MCF 10A (cell line): ENCODE measurements at places on chromosomes 7 and 10. TPM values are rescaled to one million over a fixed set of nuclear protein-coding genes. Genes with fewer than 3 reads are reported as not detected.

- DNase-seq = no peak
These were observed 260.1 kb upstream of the PODXL start for GRCh38 chr7:131816391-131817007.

DNA sequence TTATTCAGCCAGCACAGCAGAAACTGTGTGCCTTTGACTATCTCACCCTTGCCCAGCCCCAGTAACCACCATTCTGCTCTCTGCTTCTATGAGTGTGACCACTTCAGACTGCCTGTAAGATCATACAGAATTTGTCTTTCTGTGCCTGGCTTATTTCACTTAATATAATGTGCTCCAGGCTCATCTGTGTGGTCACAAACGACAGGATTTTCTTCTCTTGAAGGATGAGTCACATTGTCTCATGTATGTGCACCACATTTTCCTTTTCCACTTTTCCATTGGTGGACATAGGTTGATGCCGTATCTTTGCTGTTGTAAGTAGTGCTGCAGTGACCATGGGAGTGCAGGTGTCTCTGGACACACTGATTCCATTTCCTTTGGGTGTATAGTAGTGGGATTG lies 122.5 kb upstream of the LANCL2 start:
- no peak for DNase-seq

DNA sequence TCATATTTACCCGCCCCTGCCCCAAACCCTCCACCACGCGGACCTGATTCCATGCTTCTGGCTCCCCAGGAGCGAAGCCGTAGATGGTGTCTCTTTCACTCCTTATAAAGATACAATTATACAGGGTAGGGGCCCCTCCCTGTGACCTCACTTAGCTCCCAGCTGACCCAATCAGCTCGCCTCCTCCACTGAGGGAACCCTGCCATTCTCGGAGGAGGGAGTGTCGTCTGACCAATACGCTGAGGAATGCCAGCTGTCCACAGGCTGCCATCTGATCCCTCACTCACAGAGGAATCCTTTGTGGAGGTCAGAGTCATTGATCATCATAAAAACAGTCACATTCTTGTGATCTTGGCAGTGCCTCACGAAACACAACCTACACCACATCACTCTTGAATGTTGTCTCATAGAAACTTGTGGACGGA lies 67.5 kb upstream of the INSIG1 start:
- peak; percentile 95 for DNase-seq

DNA sequence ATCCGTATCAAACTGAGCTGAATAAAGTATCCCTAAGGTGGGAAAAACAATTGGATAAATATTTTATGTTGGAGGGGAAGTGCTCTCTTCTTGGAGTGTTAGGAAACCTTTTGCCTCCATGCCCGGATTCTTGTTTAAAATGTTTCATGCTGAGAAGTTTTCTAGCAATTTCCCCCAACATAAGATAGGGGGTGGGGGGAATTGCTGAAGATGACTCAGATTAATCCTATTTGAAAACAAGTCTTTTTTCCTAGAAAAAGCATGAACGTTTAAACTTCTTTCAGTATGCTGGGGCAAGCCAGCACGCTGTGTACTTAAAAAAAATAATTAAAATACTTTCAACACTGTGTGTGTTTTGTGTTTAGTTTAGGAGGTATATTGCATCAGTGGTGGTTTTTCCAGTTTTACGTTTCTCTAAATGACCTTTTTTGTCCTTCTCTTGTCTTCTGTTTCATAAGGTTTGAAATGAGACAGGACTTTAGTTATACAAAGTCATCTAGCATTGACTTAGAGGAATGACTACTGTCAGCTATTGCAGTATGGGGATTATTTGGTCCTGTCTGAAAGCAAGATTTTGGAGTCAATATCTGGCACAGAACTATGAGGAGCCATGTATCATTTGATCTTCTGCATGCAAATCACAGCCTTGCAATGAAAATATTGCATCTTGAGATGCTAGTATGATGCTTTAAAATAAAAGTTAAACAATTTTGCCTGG lies 295.9 kb downstream of the GATA3 start:
- DNase-seq = peak; percentile 2

DNA sequence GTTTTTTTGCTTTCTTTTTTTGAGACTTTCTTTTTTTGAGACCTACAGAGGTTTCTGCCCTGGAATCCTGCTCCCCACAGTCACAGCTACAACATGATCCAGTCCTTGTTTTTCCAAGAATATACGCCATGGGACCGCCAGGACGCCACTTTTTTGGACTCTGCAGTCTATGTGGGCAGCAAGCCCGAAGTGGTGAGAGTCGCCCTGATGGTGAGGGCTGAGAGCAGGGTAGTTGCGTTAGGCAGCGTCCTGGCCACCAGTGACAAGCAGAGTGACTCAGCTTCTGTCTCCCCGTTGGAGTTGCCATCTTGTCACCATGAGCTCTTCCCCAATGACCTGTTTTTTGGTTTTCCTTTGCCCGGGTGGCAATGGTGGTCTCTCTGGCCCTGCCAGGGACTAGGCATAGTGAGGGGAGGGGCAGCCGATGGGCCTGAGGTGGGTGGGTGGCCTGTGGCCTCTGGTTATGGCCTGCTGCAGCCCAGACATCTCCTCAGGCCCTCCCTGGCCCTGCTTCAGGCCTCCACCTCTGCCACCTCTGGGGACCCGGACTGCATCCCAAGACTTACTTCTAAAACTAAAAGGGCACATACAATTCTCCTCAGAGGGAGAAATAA lies 88.0 kb upstream of the MALRD1 start:
- DNase-seq = no peak

DNA sequence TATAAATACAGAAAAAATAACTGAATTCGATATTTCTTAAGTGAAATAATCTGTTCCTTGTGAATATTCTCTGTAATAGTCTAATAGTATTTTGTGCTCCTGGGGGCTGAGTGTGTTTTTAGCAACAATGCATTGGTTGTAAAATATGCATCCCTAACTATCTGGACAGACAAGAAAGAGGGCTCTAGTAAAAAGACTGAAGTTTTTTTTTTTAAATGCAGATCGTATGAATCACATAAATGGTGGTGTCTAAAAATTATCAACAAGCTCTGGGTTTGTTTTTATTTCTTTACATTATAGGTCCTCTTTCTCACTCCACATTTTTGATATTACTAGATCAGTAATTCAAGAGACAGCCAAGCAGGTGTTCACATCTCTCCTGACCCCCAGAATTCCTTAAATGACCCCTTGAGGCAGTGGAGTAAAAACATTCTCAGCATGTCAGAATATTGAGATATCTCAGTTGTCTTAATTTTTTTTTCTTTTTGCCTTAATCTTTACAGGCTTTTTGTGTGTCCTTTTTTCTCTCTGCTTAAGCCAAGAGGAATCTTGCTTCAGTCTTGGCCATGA lies 18.2 kb downstream of the ARID5B start:
- DNase-seq = no peak

DNA sequence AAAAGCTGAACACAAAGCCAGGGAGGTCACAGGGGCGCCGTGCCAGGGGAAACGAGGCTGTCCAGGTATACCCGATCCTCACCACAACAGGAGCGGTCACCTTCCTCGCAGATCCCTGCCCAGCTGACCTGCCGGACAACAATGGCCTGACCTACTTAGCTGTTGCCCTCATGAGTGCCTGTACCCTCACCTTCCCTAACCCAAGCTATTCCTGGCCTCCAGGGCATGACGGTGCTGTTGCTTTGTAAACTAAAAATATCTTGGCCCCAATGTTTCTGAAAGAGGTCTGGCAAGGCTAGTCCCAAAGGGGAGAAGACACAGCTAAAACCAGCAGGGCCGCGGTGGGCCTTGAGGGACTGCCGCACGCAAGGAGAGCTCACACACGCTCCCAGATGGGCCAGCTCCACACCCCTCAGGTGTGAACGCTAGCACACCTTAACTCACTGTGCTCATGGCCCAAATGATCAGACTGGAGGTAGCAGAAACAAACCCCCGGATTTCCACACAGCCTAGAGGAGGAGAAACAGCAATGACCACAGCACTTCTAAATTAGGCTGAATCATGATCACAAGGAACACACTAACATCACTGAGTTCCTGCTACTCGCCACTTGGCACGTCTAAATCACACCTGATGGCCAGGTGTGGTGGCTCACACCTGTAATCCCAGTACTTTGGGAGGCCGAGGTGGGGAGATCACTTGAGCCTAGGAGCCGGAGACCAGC lies 66.3 kb upstream of the CYTH3 start:
- no peak for DNase-seq

DNA sequence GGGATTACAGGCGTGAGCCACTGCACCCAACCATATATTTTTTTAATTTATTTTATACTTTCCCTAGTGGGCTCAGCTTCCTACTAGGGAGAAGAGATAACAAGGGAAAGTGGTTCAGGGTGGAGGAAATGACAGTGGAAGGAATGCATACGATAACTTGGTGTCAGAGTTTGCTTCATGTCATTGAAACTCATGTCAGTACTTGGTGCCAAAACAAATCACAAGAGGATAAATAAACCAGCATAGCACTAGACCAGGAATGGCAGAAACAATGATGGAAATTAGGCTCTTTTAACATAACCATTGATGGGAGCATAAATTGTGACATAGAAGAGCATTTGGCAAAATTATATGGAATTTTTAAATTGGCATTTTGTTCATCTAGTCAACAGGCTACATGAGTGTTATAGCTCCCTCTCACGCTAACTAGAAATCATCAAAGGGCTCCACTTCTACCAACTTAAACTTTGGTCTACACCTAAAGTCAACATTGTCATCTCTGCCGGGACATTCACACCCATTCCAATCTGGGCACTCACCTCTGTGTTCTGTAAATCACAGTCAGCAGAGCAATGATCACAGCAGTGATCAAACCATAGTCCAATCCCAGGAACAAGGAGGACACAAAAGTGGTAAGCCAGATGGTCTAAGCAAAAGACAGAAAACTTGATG lies 41.2 kb downstream of the PSMC2 start:
- DNase-seq = no peak

DNA sequence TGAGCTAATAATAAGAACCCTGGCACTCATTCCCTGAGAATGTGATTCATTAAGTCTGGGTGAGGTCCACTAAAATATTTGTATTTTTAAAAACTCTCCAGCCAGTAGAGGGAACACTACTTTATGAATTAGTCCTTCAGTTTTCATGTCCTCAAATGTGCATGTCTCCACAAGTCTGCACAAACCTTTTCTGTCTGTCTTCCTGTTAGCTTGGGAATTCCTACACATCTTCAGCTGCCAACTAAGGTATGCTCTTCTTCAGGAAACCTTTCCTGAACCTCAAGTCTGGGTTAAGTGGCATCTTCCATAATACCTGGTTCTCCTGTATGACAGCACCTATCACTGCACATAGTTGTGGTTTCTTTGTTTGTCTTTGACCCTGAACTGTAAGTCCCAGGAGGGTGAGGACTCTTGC lies 119.6 kb upstream of the MKX start:
- DNase-seq = peak; percentile 44

GRCh38 chr10:86100581-86101061 lies 266.0 kb downstream of the GRID1 start:
- DNase-seq = peak; percentile 46

- no peak for DNase-seq
These were observed 380.5 kb upstream of the AUTS2 start for GRCh38 chr7:69217516-69218350.

- DNase-seq = no peak
These were observed 101.5 kb upstream of the ANKRD1 start for GRCh38 chr10:91022390-91022789.

- DNase-seq = no peak
These were observed 24.7 kb downstream of the ADCYAP1R1 start for GRCh38 chr7:31076641-31077310.

GRCh38 chr10:52436664-52437063 lies 122.6 kb downstream of the DKK1 start:
- no peak for DNase-seq

- no peak for DNase-seq
These were observed 139.2 kb downstream of the ELMO1 start for GRCh38 chr7:37309493-37309892.

- DNase-seq = no peak
These were observed 22.9 kb downstream of the ZNF775 start for GRCh38 chr7:150401861-150402631.

The AKR1B1 gene
- 115 and 128 TPM in 2 replicates for total RNA-seq

The PARD3 gene
- 49.6 and 70.0 TPM in 2 replicates for total RNA-seq

The CAV2 gene
- 155 and 171 TPM in 2 replicates for total RNA-seq

The HSPB1 gene
- total RNA-seq = 158 and 198 TPM in 2 replicates
